Esophagus muscularis mucosa (tissue), 4 donors: ENCODE measurements at places on chromosomes 5 and 9.

DNA sequence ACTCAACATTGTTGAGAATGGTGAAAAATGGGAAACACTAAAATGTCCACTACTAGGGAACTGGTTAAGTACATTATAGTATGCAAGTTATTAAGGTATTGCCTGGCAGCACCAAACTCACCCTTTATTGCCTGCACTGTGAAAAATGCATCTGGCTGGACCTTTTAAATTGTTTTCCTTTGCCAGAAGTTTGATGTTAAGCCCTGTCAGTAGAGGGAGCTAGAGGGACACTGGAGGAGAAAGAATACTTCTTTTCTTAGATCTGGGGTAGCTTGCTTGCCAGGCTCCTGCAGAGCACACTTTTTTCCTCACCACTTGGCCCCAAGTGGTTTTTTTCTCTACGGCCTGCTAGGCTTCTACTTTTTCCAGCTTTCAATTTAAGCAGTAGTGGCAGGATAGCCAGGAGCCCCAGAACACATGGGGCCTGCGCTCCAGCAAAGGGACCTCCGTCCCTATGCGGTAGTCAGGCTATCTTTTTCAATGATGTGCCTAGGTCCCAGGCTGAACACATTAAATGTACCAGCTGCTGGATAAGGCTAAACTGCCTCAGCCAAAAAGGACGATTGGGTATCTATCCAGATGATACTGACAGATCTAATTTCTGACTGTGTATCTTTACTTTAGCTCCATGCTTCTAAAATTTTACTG, 8.0 kb upstream of the HABP4 start:
- H3K4me3 ChIP-seq: no peak overlapping the region
- H3K4me1 ChIP-seq: no peaks in the 10 kb centered on the region
- H3K27me3 ChIP-seq: no peaks in the 10 kb centered on the region
- DNase-seq: no peak
- no peaks in the 10 kb centered on the region for H3K36me3 ChIP-seq

DNA sequence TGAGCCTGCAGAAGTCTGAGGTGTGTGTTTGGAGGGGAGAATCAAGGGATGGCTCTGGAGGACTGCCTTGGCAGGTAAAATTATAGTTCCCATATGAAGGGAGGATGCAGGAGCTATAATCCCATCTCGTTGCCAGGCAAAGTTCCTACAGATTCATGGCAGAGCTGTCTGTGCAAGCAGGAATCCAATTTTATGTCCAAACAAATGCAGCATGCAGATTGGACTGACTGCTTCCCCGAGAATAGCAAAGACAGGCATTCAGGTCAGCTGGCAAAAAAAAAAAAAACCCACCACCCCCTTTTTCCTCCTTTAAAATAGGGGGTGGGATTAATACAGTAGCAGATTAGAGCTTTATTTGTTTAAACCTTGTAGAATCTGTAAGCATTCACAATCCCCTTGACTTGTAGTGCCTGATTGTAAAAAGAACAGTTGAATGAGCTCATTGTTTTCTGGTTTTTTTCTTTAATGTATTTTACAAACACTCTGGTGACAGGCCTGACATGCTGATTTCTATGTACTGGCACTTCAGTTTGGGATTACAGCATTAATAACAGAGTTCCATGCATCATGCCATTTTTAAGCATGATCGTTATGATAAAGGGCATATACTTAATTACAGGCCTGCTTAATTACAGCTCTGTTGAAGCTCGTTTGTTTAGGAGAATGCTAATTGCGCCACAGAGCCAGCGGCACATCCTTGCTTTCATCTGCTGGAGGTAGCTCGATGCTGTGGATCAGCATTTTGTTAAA, 141.4 kb upstream of the LMX1B start:
- DNase-seq: no peak
- no peaks in the 10 kb centered on the region for H3K27me3 ChIP-seq
- H3K36me3 ChIP-seq: peaks cover 12% of the 10 kb centered on the region
- H3K27ac ChIP-seq: no peak overlapping the region
- no peak overlapping the region for H3K4me3 ChIP-seq

DNA sequence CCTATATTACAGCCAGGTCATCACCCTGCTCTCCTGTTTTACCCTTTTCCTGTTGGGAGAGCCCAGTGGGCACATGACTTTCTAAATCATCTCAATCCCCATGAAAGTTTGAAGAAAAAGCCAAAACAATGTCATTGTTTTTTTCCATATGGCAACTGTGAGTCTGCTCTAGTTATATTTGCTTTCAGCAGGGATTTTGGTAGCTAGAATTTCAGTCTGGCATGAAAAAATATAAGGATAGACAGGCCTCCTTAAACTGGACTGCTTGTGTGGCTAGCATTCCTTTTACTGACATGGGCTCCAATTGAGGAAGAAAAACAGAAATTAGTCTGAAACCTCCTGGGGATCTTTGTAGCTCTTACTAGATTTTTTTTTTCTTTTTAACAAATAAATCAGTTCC, 25.6 kb downstream of the MOCS2 start:
- H3K4me1 ChIP-seq: no peaks in the 10 kb centered on the region
- no peak for DNase-seq
- H3K36me3 ChIP-seq: no peaks in the 10 kb centered on the region
- no peak overlapping the region for H3K27ac ChIP-seq
- H3K4me3 ChIP-seq: no peak overlapping the region
- no peaks in the 10 kb centered on the region for H3K27me3 ChIP-seq

DNA sequence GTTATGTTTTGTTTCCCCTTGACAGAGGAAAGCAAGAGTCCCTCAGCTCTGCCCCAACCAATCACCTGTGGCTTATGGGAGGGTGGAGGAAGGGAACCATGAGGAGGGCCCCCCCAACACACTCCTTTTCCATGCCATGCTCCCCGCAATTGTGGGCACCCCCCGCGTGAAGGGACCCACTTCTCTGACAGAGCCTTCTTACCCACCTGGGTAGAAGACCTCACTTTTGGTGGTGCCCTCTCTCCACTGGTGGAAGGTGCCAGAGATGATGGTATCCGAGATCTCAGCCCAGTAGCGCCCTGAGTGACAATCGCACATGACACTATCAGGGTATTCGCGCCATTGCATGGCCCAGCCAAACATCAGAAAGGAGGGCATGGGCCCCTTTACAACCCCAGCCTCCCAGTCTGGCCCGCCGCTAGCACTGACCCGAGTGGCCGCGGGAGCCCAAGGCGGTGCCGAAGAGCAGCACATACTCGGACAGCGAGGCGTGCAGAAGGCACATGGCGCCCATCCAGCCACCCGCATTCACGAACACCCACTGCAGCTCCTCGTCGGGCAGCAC, 714 bp downstream of the SIGMAR1 start:
- peak overlapping the region; percentile 83 for H3K27ac ChIP-seq
- H3K27me3 ChIP-seq: no peaks in the 10 kb centered on the region
- peak overlapping the region; percentile 81 for H3K4me3 ChIP-seq
- peaks cover 32% of the 10 kb centered on the region for H3K4me1 ChIP-seq
- no peak for DNase-seq

- no peak overlapping the region for H3K4me3 ChIP-seq
- no peaks in the 10 kb centered on the region for H3K27me3 ChIP-seq
- no peak for DNase-seq
- H3K27ac ChIP-seq: no peak overlapping the region
These were observed 208.3 kb upstream of the ITGA1 start for GRCh38 chr5:52579391-52579790.

GRCh38 chr9:73138516-73138915, 13.1 kb upstream of the ANXA1 start:
- DNase-seq: no peak
- H3K36me3 ChIP-seq: no peaks in the 10 kb centered on the region
- no peak overlapping the region for H3K27ac ChIP-seq
- H3K4me1 ChIP-seq: peaks cover 5% of the 10 kb centered on the region

- no peaks in the 10 kb centered on the region for H3K4me1 ChIP-seq
- DNase-seq: no peak
These were observed 58.0 kb downstream of the PTPN3 start for GRCh38 chr9:109440117-109440515.

DNA sequence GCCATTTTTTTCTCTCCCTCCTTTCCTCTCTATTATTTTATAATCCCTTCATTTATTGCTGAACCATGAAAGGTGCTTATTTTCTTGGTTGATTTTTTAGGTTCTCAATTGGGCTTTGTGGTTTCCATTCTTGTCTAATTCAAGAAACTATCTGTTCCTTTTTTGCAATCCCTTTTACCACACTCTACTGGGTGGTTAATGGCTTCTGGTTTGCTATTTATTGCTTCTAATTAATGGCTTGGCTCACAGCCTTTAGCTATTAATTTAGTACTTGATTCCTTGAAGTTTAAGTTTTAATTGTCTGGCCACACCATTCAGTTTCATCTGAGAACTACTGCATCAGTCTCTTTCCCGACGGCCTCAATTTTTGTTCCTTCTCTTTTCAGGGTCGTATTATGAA, 5.6 kb downstream of the FRRS1L start:
- H3K27ac ChIP-seq: no peak overlapping the region
- no peaks in the 10 kb centered on the region for H3K27me3 ChIP-seq
- no peaks in the 10 kb centered on the region for H3K36me3 ChIP-seq
- no peak overlapping the region for H3K4me3 ChIP-seq
- peaks cover 3% of the 10 kb centered on the region for H3K4me1 ChIP-seq
- DNase-seq: no peak

GRCh38 chr5:145889611-145890010, 16.8 kb upstream of the GRXCR2 start:
- H3K4me1 ChIP-seq: no peaks in the 10 kb centered on the region
- H3K4me3 ChIP-seq: no peak overlapping the region
- no peaks in the 10 kb centered on the region for H3K27me3 ChIP-seq
- no peak for DNase-seq
- H3K27ac ChIP-seq: no peak overlapping the region

- DNase-seq: no peak
- no peaks in the 10 kb centered on the region for H3K36me3 ChIP-seq
- no peak overlapping the region for H3K27ac ChIP-seq
- H3K4me1 ChIP-seq: no peaks in the 10 kb centered on the region
- H3K27me3 ChIP-seq: no peaks in the 10 kb centered on the region
These were observed 336.3 kb downstream of the RASEF start for GRCh38 chr9:82726424-82727276.

DNA sequence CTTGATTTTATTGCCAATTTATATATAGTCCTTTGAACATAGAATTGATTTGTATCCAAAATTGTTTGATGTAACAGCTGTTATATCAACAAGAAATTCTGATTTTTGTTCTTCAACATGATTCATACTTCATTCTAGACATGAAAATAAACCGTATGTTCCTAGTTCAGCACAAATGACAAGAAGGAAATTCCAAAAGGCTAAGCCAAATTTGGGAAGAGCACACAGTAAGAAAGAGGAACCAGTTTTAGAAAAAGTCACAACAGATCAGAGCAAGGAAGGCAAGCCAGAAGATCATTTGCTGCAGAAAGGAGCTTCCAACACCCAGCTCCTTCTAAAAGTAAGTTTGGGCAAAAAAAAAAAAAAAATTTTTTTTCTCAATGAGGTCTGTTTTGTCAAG, 65.0 kb upstream of the MCCC2 start:
- H3K27ac ChIP-seq: no peak overlapping the region
- no peak for DNase-seq
- no peaks in the 10 kb centered on the region for H3K4me1 ChIP-seq
- peaks cover 57% of the 10 kb centered on the region for H3K36me3 ChIP-seq
- H3K27me3 ChIP-seq: no peaks in the 10 kb centered on the region
- no peak overlapping the region for H3K4me3 ChIP-seq

DNA sequence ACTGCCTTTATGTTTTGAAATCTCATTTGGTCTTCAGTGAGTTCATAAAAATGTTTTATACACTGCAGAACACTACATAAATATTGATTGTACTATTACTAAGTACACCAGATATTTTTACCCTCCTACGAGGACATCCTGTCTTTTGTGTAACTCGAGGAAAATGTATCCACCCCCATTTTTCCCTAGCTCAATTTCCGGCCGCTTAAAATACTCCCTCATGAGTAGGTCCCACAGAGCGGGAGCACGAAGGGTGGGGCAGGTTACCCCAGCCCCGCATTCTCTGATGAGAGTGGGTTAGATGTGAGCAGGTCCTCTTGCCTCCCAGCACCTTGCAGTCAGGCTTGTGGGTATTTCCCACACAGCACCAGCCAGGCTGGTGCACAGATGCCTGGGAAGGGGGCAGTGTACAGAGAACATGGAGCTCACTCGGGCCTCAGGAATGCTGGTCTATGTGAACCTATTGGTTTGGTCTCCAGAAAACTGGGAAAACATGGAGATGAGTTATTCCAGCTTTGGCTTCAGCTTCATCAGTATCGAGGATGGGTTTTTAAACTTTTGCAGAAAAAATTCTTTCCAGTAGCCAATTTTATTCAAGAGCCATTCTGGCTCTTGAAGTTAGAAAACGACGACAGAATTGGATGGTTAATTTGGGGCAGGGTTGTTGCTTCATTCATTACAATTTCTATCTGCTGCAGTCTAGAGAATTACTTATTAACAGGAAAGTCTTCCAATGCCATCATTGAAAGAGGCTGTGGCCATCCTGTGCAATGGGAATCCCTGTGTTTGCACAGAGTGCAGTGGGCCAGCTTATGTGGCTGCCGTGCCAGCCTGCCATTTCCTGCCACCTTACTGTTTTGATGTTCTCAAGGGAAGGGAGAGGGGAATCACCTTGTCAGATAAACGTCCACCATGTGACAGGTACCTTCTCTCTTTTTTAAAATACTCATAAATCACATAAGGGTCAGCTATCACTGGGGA, 73.2 kb downstream of the WDR41 start:
- no peak overlapping the region for H3K27ac ChIP-seq
- no peaks in the 10 kb centered on the region for H3K27me3 ChIP-seq
- H3K4me1 ChIP-seq: no peaks in the 10 kb centered on the region

DNA sequence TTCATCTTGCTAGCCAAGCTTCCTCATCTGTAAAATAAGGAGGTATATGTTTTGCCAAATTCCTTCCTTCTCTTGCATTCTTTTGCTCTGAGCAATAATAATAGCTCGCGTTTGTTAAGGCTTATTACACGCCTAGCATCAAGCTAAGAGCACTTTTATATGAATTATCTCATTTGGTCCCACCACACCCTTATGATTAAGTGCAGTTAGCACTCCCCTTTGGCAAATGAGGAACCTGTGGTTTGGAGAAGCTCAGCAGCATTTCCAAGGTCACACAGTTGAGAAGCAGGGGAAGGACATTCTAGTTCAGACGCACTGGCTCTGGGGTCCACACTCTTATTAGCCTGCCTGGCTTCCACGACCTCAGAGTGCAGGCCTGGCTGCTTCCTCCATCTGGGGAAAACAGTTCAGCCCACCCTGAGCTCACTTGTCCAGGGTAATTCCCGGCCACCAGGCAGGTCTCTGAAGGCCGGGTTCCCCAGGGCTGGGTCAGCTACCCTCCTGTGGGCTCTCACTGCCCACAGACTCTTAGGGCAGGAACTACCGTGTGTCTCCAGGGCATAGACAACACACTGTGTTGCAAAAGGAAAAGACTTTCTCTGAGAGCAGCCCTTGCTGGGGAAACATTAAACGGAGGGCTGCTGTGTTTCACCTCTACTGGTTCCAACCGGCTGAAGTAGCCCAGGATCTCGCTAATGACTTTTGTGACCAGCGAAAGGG, 9.9 kb upstream of the FBP1 start:
- H3K36me3 ChIP-seq: no peaks in the 10 kb centered on the region
- H3K27me3 ChIP-seq: no peaks in the 10 kb centered on the region
- H3K27ac ChIP-seq: no peak overlapping the region
- no peak for DNase-seq
- no peak overlapping the region for H3K4me3 ChIP-seq
- H3K4me1 ChIP-seq: no peaks in the 10 kb centered on the region

- peaks cover 49% of the 10 kb centered on the region for H3K4me1 ChIP-seq
- H3K36me3 ChIP-seq: peaks cover 28% of the 10 kb centered on the region
- H3K27me3 ChIP-seq: no peaks in the 10 kb centered on the region
- no peak overlapping the region for H3K27ac ChIP-seq
- no peak overlapping the region for H3K4me3 ChIP-seq
- DNase-seq: no peak
These were observed 3.3 kb downstream of the RNF20 start for GRCh38 chr9:101536938-101537337.

- no peaks in the 10 kb centered on the region for H3K4me1 ChIP-seq
- no peak for DNase-seq
- H3K27me3 ChIP-seq: no peaks in the 10 kb centered on the region
These were observed 13.6 kb upstream of the MAPK9 start for GRCh38 chr5:180305481-180305880.
